ENCODE measurements at places on chromosomes 3 and 15.

GRCh38 chr15:71385026-71385425, 269.8 kb downstream of the THSD4 start:
- DNase-seq, result no peak

DNA sequence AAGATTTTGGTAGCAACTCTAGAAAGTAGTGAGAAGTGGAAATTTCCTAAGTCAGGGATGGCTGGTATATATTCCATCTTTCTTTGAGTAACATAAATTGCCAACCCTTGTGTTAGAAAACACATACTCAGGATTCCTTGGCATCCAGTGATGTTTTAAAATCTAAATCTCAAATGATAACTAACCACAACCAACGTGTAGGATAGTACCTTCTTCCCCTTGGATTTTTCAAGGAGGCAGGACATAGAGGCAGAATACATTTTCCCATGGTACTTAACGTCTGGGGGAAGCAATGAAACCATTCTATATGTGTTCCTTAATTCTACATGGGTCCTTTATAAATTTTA, 93.4 kb downstream of the WDR76 start:
- DNase-seq, result no peak

DNA sequence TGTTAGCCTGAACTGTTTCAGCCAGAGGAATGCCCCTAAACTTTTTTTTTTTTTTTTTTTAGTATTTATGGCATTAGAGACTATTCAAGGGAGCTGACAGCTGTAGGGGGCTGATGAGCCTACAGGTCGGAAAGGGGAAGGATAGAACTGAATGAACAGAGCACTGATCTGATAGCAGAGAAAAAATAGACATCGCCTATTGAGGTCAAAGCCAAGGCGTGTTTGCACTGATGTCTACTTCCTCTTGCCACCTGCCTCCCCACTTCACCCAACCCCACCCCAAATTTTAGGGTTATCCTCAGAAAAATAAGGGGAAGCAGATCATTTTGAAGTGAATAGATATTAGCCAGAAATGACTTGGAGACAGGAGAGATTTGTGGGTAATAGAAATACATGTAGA, 3.0 kb upstream of the ZMAT3 start:
- no peak for DNase-seq

- DNase-seq, result no peak
Measured at GRCh38 chr3:105904251-105904650, 35.4 kb upstream of the CBLB start.

DNA sequence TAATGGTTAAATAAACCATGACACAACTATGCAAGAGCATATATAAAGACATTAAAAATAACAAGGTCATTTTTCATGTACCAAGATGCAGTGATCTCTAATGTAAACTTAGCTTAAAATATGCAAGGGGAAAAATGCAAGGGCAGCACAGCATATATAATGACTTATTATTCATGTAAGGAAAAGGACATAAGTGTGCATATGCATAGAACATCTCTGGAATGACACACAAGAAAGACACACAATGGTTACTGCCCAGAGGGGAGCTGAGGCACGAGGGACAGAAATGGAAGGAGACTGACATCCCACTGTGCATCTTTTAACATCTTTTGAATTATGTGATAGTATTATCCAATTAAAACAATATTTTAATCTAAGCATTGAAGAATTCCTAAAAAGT, 79.0 kb downstream of the FHIT start:
- no peak for DNase-seq

All from foreskin melanocyte (primary cell).